Stimulated activated CD8-positive, alpha-beta memory T cell treated with anti-CD3 and anti-CD28 coated beads, Interleukin-2, amount 100 ng/mL, for 48 hours (primary cell): ENCODE measurements at places on chromosomes 11 and 22.

DNA sequence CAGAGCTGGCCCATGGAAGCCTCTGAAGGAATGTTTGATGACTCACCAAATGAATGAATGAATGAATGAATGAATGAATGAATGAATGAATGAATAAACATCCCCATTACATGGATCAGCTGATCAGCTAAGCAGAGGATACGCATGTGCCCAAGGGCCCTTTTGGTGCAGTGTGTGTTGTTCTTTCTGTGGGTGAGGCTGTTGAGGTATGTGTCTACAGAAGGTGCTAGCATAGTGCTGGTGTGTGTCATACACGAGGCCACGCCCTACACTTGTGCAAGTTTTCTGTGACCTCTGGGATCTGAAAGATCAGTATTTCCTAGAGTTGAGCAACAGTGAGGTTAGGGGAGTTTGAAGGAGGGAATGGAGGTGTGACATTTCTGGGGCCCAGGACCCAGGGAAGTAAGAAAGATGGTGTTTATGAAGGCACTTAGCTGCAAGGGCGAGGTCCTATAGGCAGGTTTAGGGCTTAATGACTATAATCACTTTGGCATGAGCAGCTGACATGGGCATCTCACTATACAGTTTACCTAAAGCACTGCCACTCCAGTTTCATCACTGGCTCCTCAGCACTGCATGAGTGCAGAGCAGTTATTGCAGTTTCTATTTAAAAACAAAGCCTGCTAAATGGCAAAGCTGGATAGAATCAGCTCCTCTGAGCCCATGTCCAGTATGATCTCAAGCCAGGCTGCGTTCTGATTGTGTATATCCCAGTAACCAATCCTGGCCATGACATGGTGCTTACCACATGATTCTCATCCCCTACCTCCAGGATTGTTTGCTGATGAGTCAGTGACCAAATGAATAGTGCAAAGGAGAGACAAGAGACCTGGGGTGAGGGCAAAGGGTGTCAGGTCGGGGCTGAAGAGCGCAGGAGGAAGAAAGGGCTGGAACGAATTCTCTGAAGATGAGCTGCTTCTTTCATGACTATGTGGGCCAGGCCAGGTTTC lies 36.4 kb upstream of the E2F8 start:
- no peak for DNase-seq

DNA sequence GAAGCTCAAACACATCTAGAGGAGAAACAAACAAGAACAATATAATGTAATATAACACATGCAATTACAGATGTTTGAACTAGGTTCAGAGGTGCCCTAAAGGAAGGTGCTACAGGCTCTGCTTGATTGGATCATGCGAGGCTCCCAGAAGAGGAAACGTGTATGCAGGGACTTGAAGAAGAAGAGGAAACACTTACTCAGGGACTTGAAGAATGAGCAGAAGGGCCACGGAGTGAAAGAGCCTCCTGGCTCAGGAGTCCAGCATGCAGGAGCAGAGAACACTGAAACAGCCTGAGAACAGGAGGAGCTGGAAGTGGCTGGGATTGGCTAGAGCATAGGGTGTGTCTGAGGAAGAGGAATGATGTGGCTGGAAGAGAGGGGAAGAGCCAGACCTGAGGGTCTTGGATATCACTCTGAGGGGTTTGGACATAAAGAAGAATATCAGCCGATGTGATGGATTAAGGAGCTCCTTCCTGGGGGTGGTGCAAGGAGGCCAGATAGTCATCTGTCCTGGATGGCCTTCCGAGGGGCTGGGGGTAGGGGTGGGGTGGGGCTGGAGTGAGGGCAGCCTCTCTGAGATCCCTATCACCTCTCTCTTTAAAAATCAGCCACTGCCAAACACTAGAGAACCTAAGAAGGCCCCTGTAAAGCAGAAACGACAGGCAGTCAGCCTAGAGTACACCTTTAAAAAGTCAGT lies 16.8 kb downstream of the FZD4 start:
- DNase-seq: no peak

- DNase-seq: no peak
Observed at GRCh38 chr11:131195661-131196517, 174.5 kb upstream of the NTM start.

GRCh38 chr11:45332276-45332934 lies 46.3 kb upstream of the SYT13 start:
- no peak for DNase-seq

GRCh38 chr22:33656808-33657628 lies 263.3 kb downstream of the LARGE1 start:
- DNase-seq: no peak

DNA sequence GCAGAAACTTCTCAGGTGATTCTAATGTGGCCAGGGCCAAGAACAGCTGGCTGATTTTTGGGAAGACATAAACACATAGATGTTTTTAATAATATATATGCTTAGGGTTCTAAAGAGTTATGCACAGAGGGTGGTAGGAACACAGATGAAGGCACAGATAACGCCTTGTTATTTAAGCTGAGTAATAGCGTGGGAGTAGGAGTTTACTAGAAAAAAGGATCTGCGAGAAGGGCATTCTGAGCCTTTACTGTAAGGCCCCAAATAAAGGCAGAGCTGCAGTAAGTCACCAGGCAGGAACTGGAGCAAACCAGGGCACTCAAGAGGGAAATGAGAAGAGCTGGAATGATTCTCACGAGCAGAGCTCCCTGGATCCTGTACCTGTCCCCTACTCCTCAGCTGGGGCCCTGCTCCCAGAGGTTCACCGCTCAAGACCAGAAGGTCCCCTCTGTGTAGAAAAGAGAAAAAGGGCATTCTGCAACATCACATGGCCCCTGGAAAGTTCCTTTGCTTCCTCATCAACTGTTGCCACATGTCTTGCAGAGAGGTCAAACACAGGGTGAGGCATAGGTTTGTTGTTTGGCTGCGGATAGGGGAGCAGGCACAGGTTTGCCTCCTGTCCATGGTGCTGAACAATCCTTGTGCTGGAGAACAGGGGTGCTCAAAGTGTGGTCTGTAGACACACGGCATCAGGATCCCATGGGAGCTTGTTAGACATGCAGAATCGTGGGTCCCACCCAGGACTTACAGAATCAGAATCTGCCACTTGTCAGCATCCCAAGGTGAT lies 125.7 kb downstream of the TENM4 start:
- no peak for DNase-seq

DNA sequence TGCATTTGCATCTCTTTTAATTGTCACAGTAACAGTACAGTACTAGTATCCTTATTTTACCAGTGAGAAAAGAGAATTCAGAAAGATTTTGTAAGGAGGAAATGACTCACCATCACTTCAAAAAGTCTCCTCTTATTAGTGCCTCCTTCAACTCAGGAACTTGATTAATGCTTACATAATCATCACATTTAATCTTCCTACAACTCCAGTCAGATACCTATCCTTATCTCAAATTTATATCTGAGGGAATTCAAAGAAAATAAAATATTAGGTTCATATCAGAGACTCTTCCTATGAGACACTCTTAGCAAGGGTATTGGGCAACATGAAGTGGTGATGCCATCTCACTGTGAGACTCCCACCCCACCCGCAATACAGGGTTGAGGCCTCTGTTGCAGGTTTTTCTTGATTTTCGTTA lies 26.1 kb upstream of the CTSC start:
- DNase-seq: no peak

DNA sequence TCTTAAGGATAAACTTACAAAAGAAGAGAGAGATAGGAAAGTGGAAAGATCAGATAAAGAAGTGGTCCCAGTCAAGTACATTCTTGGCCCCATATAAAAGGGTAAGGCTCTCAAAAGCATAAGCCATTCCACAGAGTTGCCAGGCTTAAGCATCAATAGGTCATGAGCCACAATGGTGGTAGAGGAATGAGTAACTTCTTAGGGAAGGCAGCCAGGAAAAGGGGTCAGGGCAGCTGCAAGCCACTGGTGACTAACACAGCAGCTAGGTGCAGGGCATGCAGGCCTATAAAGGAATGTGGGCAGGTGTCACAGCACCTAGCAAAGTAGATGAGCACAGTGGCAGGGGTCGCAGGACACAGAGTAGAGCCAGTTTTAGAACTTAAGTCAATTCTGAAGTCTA lies 302.6 kb upstream of the FAT3 start:
- DNase-seq: no peak

DNA sequence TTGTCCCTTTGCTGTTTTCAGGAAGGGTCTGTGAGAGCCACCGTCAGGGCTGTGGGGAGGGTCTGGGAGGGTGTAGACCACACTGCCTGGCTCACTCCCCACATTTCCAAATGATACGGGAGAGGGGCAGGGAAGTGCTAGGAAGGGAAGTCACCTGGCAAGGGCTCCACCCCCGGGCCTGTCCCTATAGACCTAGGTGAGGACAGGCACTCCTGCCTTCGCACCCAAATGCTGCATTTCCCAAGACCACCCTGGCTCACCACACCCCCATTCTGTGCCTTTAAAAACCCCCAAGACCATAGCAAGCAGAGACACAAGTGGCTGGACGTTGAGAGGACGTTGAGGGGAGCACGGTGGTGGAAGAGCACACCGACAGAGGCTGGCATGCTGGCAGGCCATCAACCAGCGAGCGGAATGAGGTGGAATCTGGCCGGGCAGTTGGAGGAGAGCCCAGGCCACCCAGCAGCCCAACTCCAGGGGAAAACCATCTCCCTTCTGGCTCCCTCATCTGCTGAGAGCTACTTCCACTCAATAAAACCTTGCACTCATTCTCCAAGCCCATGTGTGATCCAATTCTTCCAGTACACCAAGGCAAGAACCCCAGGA lies 45.7 kb downstream of the GNB1L start:
- DNase-seq: no peak

GRCh38 chr11:79437981-79438630 lies 2.7 kb downstream of the TENM4 start:
- DNase-seq: no peak

- DNase-seq: no peak
Observed at GRCh38 chr22:32764330-32765131, 37.0 kb upstream of the TIMP3 start.

- no peak for DNase-seq
Observed at GRCh38 chr11:111308140-111308539, 9.8 kb downstream of the POU2AF3 start.

GRCh38 chr22:37302674-37303555 lies 20.6 kb downstream of the CYTH4 start:
- no peak for DNase-seq

DNA sequence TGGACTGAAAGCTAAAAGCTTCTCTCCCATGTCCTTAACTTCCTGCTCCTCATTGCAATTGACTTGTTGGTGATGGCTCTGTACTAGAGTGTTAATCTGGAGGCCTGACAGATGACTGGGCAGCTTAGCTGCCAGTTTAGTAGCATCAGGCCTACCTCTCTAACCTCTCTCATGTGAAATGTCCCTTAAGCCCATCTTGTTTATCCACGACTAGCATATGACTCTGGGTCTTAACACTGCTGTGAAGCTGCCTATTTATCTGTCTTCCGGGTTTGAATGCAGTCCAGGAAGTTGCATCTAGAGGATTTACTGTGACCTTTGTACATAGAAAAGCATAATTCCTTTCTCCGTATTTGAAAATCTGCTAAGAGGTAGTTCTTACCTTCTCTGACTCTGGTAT lies 85.3 kb upstream of the HORMAD2 start:
- DNase-seq: no peak

GRCh38 chr22:31143537-31143936 lies 3.2 kb upstream of the PLA2G3 start:
- no peak for DNase-seq

- DNase-seq: no peak
Observed at GRCh38 chr22:17063411-17064106, 21.2 kb upstream of the IL17RA start.

DNA sequence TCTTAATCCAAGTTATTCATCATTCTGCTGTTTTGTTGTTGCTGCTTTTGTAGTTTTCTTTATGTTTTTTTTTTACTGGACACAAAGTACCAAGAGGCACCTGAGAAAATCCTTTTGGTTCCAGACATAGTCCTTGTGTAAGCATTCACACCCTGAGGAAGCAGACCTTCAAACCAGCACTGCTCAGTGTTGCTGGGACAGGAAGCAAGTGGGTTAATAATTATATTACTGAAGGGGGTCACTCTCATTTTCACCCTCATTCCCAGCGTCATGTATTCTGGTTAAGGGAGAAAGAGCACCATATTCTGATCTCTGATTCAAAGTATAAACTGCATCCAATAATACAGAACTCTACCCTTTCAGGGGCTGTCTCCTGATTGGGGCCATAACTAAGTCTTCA lies 5.9 kb upstream of the ALKBH3 start:
- DNase-seq: no peak

DNA sequence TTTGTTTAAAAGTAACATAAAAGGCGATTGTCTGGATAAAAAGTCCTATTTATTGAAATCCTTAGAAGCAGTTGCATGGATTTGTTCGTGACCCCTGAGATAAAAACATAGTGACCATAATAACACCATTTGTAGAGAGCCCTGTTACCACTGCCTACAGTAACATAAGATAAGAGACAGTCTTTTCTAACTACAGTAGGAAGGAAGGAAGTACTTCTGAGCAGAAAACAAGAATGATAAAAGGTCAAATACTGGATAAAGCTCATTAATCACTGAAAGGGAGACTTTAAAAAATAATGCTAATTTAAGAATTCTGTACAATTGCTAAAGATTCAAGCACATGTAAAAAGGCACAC lies 47.1 kb upstream of the SOX6 start:
- DNase-seq: no peak

DNA sequence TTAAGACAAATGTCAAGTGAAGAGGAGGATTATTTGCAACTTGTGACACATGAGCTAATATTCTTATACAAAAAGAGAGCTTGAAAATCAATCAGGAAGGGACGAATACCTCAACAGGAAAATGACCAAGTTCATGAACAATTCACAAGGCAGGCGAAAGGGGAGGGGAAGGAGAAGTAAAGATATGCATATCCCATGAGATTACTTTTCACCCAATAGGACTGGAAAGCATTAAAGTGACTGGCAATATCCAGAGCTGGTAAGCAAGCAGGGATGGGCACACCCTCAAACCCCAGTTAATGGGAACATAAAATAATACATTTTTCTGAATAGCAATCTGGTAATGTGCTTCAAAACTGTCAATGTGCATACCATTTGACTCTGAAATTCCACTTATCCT lies 129.5 kb downstream of the SLC1A2 start:
- no peak for DNase-seq

GRCh38 chr11:109993786-109994185 lies 99.4 kb upstream of the ZC3H12C start:
- no peak for DNase-seq
